ENCODE measurements at places on chromosomes 11 and 22.

DNA sequence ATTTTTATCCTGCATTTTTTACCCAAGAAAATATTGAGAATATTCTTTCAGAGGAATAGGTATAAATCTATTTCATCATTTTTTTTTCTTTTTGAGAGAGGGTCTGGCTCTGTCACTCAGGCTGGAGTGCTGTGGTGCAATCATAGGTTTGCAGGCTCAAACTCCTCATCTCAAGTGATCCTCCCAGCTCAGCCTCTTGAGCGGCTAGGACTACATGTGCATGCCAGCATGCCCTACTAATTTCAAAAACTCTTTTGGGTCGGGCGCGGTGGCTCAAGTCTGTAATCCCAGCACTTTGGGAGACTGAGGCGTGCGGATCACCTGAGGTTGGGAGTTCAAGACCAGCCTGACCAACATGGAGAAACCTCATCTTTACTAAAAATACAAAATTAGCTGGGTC lies 20.3 kb upstream of the PTPRJ start:
- DNase-seq, result no peak

DNA sequence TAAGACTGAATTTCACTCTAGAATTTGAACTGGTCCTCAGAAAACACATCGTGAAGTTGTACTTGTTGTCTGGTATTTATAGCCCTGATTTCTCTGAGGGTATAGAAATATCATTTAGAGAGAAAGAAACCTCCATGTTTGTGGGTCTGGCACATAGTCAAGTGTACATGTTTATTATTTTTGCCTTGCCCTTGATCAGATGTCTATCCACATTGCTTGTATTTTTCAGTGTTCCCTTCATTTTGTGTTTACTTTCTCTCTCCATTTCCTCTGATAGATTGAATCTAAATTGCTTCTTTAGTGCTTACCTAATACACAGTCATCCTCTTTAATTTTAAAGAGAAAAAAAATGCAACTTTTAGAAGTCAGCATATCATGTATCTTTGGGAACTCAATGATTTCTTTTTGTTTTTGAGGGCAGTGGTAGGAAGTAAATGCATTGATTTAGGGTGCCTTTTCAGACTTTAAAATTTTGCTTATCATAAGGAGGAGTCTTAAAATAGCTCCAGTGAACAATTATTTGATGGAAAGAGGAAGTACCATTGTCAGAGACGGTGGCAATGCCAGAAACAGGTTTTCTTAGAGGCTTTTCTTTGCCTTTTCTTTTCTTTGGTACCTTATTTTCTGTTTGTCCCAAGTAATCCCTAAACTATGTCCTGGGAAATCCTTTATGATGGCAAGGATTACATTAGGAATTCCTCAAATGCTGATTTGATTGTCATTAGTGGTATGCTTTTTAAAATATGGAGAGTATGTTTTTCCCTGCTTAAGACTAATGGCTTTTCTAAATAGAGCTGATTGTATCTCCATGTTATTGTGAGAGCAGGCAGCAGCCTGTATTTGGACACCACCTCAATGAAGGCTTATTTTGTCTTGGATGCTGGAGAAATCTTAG lies 29.8 kb upstream of the TECTA start:
- DNase-seq, result no peak

DNA sequence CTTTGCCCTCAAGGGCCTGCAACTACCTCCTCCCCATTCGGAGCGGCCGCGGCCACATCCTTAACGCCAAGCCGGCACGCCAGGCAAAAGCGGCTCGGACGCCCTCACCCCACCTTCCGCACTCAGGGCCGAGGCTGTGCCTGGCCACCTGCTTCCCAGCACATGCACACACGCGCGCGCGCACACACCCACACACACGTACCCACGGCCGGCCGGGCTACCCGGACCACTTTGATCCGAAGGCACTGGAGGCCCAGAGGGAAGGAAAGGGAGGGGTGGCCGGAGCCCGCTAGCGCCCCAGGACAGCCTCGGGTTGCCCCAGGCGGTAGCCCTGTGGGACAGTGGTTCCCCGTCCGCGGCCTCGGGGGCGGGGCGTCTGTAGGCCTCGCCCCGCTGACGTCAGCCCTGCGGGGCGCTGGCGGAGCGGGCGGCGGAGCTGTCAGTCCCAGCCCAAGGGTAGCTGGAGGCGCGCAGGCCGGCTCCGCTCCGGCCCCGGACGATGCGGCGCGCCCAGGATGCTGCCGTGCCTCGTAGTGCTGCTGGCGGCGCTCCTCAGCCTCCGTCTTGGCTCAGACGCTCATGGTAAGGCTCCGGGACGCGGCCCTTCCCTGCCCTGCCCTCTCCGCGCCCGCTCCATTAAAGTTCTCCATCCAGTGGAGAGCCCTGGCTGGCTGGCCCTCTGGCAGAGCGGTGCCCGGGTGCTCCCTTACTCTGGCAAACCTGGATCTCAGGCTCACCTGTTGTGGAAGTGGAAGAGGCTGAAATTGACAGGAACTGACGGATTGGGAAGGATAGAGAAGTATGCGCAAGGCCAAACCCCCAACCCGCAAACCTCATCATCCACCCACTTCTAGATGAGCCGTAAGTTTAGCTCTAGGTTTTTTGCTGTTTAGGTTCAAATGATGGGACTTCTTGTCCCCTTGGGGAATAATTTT lies at the start of gene IL10RA:
Gene IL10RA (plus strand): TSS at position 442 of the 935 bp plus-strand sequence. CDS start 74 bp downstream, at position 516.
- peak; percentile 91 for DNase-seq

GRCh38 chr22:40651057-40651456 lies 14.5 kb upstream of the MRTFA start:
- DNase-seq, result no peak

DNA sequence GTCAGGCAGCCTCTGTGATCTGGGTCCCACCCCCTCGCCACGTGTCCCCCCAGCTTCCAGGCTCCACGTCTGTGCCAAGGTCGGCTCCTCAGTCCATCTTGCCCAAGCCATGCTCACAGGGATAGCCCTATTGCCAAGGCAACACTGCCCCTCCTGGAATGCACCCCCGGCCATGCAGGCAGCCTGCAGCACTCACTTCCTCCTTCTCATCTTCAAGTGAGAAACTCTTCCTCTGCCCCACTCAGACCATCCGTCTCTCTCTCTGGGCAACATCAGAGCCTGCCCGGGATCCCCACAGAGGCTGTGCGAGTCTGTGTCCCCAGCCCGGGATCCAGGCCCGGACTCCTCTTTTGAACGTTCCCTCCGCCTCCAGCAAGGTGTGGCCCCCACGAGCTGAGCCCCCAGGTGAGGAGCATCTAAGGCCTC lies 852.3 kb downstream of the BRD1 start:
- DNase-seq, result no peak
